Epithelial cell of umbilical artery (primary cell): ENCODE measurements at places on chromosomes 1 and 21. TPM values are rescaled to one million over a fixed set of nuclear protein-coding genes. Genes with fewer than 3 reads are reported as not detected.

The SPATA45 gene
- total RNA-seq: not detected in 2 replicates

The LRRC38 gene
- total RNA-seq: not detected in 2 replicates

The CYP4Z1 gene
- total RNA-seq: not detected in 2 replicates

The LCE2B gene
- not detected in 2 replicates for total RNA-seq

The IGSF3 gene
- total RNA-seq: 0.30 and 0.97 TPM in 2 replicates

The FCAMR gene
- not detected in 2 replicates for total RNA-seq

The RGS4 gene
- total RNA-seq: 230 and 235 TPM in 2 replicates

The PLA2G5 gene
- total RNA-seq: 0.32 and 0.46 TPM in 2 replicates

The C8B gene
- not detected in 2 replicates for total RNA-seq

The LCE6A gene
- total RNA-seq: not detected in 2 replicates

The RNASEL gene
- 2.6 and 5.5 TPM in 2 replicates for total RNA-seq

The TRIM17 gene
- total RNA-seq: not detected in 2 replicates

The MNDA gene
- total RNA-seq: not detected in 2 replicates

The KCNH1 gene
- total RNA-seq: not detected in 2 replicates

The CAPN8 gene
- total RNA-seq: not detected in 2 replicates

The OXCT2 gene
- 1.8 and 2.3 TPM in 2 replicates for total RNA-seq

The ACTN2 gene
- 0.32 TPM in 1 of 2 replicates, not detected in the other for total RNA-seq

The ACTL8 gene
- under 0.01 TPM in 1 of 2 replicates, not detected in the other for total RNA-seq

The ZNF697 gene
- 22.6 and 23.1 TPM in 2 replicates for total RNA-seq

The CACNA1S gene
- not detected in 2 replicates for total RNA-seq

The TNFRSF1B gene
- total RNA-seq: 20.8 and 33.0 TPM in 2 replicates
